Activated CD4-positive, CD25-positive, alpha-beta regulatory T cell treated with anti-CD3 and anti-CD28 coated beads, Interleukin-2, amount 50 U/mL, for 16 hours (primary cell): ENCODE measurements at places on chromosomes 16 and 17.

DNA sequence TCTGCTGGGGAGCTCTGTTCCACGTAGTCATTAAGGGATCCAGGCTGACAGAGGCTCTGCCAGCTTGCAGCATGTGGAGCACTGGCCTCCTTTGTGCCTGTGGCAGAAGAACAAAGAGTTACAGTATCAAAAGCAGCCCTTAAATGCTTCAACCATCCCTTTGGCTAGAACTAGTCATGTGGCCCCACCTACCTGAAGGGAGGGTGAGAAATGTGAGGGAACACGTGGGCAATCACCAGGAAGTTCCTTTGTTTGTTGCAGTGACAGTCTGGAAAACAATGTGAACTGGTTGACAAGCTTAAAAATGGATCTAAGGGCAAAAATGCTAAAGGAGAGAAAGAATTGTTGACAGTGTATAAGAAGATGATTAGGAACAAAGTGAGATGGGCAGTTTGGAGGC lies 290.4 kb upstream of the HSBP1 start:
- DNase-seq = no peak

DNA sequence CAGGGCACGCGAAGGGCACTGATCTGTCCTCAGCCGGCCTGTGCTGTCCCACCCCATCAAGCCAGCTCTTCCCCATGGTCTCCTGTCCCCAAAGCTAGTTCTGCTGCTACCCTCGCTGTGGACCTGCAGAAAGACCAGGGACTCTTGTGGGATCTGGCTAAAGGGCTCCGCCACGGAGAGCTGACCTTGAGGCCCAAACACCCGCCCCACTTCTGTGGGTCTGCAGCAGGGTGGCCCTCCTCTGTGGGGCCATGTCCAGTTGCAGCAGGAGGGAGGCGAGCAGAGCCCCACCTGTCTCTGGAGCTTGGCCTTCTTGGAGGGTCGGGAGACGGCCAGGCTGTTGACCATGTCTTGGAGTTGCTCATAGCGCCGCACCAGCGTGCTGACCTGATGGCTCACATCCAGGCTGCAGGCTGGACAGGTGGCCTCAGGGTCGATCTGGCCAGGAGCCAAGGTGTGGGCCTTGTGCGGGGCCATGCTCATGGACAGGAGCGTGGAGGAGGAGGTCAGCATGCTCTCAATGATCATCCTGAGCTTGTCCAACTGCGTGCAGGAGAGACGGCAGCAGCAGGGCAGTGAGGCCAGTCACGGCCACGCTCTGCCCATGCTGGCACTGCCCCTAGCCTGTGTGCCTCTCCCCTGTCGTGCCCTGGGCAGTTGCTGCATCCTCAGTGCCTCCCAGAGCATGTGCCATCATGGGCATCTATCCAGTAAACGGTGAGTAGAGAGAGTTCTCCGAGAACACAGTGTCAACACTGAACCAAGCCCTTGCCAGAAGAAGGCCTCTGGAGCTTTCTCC lies 16.6 kb downstream of the UBALD2 start:
- DNase-seq = no peak

GRCh38 chr17:61551255-61551742 lies 39.7 kb downstream of the NACA2 start:
- DNase-seq = no peak

DNA sequence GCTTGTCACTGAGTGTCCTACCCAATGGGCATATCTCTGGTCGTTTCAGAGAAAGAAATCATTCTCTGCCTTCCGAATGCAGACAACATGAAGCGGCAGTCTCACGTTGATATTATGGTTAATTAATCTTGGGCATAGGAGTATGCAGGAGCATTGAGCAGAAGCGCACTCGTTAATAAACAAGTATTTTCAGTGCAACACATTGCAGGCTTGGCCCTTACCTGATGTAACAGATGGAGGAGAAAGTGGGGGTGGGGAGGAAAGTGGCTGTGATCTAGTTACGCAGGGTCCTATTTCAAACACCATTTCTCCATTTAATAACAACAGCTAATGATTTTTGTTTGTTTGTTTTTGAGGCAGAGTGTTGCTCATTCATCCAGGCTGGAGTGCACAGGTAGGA lies 414.0 kb upstream of the RBFOX1 start:
- no peak for DNase-seq

DNA sequence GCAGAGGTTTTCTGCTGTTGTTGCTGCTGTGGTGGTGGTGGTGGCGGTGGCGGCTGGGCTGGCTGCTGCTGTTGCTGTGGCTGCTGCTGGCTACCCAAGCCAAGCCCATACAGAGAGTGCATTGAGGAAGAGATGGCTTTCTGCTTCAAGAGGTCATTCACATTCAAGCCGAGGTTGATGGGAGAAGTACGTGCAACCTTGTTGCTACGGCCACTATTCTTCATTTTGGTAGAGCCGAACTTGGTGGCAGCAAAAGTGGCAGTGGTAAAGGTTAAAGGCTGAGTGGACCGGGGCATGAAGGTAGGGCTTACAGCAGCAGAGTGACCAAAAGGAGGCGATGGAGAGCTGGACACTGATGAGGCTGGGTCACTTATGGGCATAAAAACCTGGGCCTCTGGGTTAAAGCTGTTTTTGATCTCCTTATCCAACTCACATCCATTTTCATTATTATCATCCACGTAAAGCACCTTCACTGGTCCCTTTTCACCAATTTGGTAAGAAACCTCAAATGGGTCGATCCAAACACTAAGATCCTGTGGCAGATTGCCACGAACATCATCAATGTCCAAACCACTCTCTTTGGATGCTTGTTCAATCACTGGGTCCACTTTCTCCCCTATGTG lies 2.8 kb downstream of the TOB1 start:
- DNase-seq = no peak

DNA sequence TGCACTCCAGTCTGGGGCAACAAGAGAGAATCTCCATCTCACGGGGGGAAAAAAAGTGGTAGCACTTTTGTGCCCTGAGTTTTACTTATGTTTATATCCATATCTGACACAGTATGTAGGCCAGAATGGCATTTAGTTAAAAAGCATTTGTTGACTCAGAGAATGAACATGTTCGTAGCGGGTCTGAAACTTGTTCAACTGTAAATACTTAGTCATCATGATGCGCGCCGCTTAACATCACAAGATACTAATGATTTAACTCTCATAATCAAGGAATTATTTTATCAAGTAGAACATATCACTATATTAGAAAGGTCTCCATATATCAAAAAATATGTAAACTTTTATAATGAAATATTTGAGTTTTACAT lies 55.3 kb upstream of the ITGA2B start:
- no peak for DNase-seq
